Pons (tissue), 1 donor: ENCODE measurements at places on chromosomes 12 and 14.

GRCh38 chr12:1857086-1857485 is 36.7 kb downstream of the LRTM2 start:
- DNase-seq: no peak

DNA sequence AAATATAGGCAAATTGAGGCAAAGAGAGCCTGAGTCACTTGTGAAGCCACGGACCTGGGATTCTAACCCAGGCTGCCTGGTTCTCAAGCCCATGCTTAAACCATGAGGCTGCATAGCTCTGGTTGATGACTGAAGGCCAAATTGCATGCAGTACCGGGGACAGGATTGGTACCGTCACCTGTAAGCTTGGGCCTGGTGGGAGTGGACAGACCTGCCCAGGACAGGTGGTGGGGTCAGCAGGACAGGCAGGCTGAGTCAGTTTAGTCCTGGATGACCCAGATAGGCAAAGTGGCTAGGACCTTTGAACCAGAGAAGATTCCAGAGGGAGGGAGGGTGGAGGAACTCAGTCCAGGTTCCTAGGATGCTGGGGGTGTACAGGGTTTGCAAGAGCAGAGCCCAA is 25.8 kb downstream of the RIN3 start:
- DNase-seq: no peak

DNA sequence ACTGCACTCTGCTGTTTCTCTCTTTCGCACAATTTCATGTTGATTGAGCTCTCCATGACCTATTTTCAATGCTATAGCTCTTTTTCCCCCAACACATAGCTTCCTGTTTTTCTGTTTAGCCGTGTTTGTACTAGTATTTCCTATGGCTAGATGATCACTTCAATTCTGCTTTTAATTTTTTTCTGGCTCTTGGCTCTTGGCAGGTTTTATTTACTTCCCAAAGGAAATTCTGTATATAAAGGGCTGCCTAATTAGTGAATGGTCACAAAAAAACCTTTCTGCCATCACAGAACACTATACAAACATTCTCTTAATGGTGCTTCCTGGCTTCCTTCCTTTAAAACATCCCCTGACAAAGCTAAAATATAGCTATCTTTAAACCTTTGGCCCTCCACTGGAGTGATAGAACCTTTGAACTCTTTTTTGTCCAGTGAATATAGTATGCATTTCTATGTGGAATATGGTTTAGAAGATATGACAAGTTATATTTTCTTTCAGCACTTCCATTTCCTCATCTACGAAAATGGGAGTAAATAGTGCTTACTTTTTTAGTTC is 88.2 kb downstream of the RASSF9 start:
- no peak for DNase-seq

- peak; percentile 75 for DNase-seq
Measured at GRCh38 chr14:77032844-77033621, 4.5 kb upstream of the IRF2BPL start.

GRCh38 chr12:110102255-110102654 is 21.9 kb upstream of the IFT81 start:
- peak; percentile 65 for DNase-seq
